ENCODE measurements at places on chromosomes 12 and 14.

DNA sequence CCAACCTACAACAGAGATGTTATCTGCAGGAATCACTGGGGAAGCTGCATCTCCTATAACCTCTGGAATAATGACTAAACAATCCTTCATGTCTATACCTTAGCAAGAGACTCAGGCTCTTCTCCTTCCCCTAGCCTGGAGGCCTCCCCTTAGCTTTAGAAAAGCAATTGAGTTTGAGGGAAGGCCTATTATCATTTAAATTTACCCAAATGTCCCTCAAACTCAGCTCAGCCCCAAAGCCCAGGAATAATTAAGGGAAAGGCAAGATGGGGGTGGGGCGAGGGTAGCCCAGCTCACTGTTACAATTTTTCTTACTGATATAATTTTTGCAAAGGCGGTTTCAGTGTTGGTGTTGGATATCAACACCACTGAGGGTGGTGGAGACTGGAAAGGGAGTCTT lies 151.4 kb upstream of the EEA1 start:
- DNase-seq, result no peak

DNA sequence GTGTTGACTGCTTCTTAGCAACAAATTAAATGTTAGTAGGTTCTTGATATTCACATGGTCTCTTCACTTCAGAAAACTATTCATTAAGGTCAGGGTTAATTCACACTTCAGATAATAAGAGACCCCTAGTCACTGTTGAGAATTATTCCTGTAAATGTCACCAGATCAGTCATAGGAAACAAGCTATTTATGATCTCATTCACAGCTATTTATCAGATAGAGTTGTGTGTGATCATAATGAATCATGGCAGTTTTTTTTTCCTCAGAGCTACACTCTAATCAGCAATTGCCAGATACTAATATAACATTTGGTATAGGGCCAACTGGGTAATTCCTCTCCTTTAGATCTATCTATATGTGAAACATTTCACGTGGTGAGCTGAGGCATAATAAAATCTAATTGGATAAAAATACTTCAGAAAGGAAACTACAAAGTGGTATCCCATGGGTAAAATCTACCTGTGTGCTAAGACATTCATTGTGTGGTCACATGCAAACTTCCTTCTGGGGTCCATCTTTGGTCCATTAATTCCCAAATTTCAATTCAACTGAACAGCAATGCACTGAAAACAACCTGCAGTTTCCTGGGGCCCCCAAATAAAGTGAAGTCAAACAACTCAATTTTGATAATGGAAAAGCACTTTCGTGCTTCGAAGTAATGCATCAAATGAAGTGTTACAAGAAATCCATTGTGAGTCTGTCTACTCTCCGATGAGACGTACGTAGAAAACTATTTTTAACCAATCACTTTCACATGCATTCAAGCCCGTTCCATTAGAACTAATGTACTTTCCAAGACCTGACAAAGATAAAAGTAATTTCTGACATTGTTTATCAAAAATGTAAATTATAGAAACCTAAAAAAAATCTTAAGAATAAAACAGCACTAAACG lies 197.0 kb downstream of the ACSS3 start:
- DNase-seq, result no peak

- DNase-seq, result no peak
These were observed 3.0 kb downstream of the TEDC1 start for GRCh38 chr14:105493921-105494605.

- no peak for DNase-seq
These were observed 210.9 kb upstream of the FKBP4 start for GRCh38 chr12:2583642-2584401.

GRCh38 chr14:89767861-89768268 lies 186.7 kb downstream of the EFCAB11 start:
- DNase-seq, result peak; percentile 30

DNA sequence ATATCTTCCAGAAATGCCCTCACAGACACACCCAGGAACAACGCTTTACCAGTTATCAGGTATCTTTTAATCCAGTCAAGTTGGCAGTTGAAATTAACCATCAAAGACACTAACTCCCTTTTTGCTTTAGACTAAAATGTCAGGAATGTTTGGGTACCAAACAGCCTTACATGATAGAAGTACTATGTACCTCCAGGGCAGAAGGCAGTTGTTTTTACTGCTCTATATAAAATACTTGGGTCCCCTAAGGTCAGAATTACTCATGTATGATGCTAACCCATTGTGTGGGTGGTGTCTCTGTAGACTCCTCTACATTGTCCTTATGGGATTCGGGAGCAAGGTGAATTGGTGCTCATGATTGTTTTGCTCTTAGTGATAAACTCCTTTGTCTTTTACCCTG lies 492.5 kb upstream of the FLRT2 start:
- no peak for DNase-seq

DNA sequence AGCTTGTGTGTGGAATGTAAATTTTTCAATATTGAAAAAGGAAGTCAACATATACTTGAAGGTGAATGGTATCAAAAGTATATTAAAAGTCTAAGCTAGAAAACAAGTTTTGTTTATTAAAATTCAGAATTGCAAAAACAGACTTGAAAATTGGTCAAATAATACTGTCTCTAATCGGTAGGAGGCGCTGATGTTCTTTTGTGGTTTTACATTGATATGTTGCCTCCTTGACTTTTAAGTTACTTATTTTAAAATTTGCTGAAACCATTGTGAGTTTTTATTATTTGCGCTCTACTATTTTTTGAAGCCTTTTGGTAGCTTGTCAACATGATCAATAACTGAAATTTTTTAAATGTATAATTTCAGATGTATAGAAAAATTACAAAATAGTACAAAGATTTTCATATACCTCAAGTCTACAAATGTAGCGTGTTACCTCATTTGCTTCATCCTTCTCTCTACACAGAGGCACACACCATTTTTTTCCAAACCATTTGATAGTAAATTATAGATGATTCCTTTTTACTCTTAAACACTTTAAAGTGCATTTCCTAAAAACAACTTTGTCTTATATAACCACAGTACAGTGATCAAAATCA lies 6.9 kb downstream of the RTRAF start:
- no peak for DNase-seq

- no peak for DNase-seq
These were observed 55.4 kb upstream of the FUT8 start for GRCh38 chr14:65357113-65357512.

DNA sequence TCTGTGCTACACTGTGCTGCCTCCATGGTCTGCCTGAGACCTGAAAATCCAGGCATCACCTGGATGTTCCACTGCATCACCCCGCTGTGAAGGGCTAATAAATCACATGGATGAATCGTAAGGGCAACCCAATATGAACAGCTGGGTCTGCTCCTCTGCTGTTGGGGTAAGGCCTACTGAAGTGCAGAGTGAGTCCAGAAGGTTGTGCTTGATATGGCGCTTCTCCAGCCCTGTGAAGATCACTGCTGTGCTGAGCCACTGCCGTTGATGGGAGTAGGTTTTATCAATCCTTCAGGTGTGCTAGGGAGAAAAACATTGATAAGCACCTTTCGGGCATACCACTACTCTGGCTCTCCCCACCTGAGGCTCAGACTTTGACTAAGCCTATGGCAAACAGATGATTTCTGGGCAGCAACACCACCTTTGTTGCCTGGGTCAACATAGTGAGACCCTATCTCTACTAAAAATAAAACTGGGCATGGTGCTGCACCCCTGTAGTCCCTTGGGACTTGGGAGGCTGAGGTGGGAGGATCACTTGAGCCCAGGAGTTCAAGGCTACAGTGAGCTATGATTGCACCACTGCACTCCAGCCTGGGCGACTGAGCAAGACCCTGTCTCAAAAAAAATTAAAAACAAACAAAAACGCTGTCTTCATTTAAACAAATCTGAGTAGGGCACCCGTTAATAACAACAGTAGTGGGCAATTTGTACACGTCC lies 1.7 kb downstream of the ACVRL1 start:
- no peak for DNase-seq

DNA sequence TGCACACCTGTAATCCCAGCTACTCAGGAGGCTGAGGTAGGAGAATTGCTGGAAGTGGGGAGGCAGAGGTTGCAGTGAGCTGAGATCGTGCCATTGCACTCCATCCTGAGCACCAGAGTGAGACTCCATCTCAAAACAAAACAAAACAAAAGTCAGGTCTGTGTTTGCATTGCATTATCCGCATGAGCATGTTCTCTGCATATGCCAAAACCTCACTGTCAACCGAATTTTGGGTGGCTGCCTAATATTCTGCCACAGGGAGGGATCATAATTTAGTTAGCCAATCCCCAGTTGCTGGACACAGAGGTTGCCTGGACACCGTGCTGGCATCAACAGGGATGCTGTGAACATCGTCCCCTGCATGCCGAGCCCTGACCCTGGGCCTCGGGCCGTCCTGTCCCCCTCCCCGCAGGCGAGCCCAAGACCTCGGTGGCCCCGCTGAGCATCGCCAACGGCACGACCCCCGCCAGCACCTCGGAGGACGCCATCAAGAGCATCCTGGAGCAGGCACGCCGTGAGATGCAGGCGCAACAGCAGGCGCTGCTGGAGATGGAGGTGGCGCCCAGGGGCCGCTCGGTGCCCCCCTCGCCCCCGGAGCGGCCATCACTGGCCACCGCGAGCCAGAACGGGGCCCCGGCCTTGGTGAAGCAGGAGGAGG lies 49.2 kb downstream of the PHETA1 start:
- no peak for DNase-seq

DNA sequence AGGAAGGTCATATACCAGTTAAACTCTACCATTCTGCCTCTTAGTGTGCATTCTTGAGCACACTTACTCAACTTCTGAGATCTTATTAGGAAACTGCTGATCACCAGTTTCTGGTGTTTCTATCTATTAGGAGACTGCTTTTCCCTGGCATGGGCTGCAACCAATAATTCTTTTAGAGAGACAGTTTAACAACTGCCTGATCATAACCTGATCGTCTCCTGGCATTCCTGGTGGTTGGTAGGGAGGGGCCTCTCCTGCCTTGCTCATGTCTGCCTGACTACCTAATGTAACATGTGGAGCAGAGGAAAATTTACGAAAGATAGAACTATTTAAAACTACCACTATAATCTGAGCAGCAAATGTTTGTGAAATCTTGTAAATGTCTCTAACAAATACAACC lies 75.3 kb upstream of the MGAT4C start:
- DNase-seq, result no peak

GRCh38 chr14:55688566-55688965 lies 108.6 kb downstream of the KTN1 start:
- no peak for DNase-seq

GRCh38 chr12:66428261-66428660 lies 126.0 kb downstream of the HELB start:
- no peak for DNase-seq

- DNase-seq, result no peak
These were observed 135.7 kb downstream of the PLXNC1 start for GRCh38 chr12:94284046-94284445.

DNA sequence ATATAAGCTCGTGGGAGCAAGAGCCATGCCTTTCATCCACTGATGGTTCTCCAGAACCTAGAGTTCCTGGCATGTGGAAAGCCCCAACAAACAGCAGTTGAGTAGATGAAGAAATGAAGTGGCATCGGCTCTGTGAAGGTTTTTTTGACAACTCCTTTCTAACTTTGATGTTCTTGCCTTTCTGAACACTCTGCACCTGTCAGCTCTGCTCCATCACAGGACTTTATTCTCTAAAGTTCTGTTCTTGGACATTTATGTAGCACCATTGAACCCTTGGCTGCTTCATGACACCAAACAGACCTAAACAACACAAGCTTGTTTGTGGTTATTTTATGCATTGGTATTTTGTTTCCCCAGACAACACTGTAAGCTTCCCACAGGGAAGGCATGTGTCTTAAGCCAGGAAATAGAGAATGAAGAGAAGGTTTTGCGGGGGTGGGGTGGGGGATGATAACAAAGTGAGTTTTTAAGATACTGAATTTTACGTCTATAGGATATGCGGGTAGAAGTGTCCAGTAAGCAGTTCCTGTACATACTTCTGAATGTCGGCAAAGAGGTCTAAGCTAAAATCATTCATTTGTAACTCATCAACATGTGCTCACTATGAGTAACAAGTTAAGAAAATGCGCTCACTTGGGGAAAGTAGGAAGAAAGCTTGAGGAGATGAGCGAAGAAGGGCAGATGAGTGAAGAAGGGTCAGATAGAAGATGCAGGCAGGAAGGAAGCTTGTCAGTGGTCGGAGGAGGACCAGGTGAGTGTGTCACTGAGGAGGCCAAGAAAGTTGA lies 146.0 kb upstream of the PLEKHG7 start:
- DNase-seq, result no peak

Measured in stimulated activated CD8-positive, alpha-beta memory T cell treated with anti-CD3 and anti-CD28 coated beads, Interleukin-4, amount 100 ng/mL, for 4 hours (primary cell).